COR-L47 (cell line): ENCODE measurements at places on chromosomes 11 and 22.

GRCh38 chr11:64341429-64341828, 1.4 kb downstream of the CCDC88B start:
- no peak for DNase-seq

DNA sequence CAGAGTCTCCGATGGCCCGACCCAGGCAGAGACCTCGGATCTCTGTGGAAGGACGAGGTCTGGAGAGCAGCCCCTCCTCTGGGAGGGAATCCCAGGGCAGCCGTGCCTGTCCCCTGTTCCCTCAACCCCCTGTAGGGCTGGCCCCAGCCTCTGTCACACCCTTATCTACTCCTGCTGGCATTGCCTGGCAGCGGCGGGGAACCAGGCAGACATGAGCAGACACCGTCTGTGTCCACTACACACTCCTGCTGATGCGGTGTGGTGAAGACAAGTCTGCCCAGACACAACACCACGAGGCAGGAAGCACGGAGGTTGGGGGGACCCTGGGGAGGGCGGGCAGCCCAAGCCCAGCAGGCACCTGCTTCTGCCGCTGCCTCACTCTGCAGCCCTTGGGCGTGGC, 52.5 kb upstream of the A4GALT start:
- DNase-seq = peak; percentile 57

GRCh38 chr11:129976328-129976727, 26.3 kb downstream of the PRDM10 start:
- no peak for DNase-seq

GRCh38 chr11:28146123-28146751, 38.0 kb downstream of the METTL15 start:
- no peak for DNase-seq

- no peak for DNase-seq
Measured at GRCh38 chr22:24129980-24130379, 51.3 kb upstream of the SUSD2 start.

GRCh38 chr22:36387709-36387958, 133 bp downstream of the MYH9 start:
- no peak for DNase-seq

- DNase-seq = no peak
Measured at GRCh38 chr22:47580121-47580520, 817.7 kb downstream of the TBC1D22A start.

DNA sequence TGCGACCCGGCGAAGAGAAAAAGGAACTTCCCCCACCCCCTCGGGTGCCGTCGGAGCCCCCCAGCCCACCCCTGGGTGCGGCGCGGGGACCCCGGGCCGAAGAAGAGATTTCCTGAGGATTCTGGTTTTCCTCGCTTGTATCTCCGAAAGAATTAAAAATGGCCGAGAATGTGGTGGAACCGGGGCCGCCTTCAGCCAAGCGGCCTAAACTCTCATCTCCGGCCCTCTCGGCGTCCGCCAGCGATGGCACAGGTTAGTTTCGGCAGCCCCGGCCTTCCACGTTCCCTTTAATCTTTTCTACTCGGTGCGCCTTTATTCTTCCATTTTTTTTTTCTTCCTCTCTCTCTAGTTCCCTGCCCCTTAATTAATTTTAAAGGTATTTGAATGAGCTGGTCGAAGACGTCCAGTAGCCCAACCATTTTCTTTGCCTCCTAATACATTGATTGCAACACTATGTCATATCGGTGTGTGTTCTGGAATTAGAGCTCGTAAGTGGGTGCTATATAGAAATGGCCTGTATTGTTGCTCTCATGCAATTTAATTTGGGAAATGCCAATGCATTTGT, 537 bp downstream of the EP300 start:
- DNase-seq = peak; percentile 18

- no peak for DNase-seq
Measured at GRCh38 chr11:2313051-2313951, 11.5 kb downstream of the TSPAN32 start.

DNA sequence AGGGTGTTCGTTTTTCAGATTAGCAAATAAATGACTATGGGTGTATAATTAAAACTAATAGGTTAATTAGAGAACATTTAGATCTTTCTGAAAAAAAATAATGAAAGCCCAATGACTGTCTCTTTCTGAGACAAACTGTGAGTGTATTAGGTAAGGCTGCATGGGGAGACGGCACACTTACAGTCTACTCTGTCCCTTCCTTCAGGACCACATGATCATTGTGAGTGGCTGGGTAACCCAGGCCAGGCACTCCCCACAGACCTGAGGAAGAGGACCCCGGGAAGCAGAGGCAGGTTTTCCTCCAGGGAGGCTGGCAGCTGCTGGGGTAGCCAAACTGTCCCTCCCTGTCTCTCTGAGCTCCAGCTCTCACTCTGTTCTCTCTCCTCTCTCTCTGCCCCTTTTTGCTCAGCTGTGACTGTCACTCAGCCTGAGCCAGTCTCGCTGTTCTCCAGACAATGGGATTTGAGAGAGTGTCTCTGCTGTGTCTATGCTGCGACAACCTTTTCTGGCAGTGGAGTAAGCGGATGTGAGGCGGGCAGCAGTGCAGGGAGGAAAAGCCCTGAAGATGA, 83.1 kb upstream of the NCAM1 start:
- DNase-seq = no peak

DNA sequence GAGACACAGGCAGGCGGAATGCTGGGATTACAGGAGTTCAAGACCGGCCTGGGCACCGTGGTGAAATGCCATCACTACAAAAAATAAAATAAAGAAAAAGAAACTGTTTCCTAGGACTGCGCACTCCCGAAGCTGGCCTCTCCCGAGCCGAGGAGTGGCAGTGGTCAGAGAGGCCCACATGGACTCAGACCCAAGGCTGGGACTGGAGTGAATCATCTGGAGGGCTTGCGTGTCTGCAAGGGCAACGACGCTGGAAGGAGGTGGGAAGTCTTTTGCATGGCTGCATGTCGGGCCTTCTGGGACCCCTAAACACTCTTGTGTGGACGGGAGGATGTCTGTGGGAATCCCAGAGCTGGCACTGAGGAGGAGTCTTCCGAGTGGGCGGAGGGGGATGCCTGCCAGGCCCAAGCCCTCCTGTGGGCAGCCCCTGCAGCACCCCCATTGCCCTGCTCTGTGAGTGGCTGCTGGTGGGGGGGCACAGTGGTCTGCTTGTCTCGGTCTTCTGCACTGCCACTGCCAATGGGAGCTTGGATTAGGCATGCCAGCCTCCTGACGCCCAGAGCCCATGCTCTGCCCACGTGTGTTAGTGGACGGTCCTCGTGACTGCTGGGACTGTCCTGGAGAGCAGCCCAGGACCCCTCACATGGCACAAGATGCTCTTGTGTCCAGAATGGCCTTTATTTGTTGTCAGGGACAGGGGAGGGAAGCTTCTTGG, 1.8 kb upstream of the AP2A2 start:
- DNase-seq = no peak

GRCh38 chr11:128688896-128689546, 4.9 kb upstream of the FLI1 start:
- DNase-seq = no peak

DNA sequence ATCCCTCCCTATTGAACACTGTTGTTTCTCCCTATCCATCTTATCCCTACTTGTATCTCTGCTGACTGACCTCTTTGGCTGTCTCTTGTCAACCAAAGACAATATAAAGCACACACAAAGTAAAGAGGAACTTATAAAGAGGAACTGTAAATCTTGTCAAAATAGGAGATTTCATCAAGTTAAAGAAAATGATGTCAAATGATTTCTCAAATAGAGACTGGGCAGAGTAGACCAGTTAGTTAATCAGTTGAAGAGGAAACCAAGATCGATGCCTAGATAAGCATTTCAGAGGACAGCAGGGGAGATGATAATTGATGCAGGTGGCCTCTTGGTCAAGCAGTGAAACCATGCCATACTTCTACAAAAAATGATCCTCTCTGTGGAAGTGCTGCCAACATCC, 22.7 kb downstream of the KCNQ1OT1 start:
- no peak for DNase-seq

- no peak for DNase-seq
Measured at GRCh38 chr11:124075492-124075840, 34.3 kb upstream of the OR10G7 start.

DNA sequence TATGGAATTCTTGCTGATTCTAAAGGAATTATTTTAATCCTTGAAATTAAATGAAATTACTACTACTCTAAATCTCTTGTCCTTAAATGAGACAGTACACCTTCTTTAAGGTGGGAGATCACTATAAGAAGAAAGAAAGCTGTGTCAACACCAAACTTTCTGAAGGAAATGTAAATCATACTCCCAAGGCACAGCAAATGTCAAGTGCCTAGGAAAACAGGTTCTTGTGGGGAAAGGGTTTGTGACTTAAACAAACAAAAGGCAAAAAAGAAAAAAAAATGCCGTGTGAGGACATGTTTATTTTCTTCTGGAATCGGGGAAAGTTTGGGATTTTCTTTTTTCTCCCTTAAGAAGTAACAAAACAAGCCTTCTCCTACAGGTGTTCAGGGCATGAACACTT, 745.1 kb downstream of the DLG2 start:
- DNase-seq = no peak

DNA sequence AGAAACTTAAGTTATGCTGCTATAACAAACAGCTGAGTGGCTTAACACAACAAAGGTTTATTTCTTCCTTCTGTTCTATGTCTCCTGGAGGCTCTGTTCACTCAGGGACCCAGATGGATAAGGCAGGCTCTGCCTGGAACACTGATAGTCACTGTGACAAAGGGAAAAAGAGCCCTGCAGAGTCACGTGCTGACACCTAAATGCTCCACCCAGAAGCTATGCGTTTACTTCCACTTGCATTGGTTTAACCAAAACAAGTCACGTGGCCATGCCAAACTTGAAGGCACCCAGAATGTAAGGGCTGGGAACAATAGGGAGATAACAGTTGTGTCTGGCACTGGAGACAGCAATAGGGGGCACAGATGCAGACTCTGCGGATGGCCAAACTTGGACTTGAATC, 3.4 kb upstream of the MS4A15 start:
- DNase-seq = no peak

DNA sequence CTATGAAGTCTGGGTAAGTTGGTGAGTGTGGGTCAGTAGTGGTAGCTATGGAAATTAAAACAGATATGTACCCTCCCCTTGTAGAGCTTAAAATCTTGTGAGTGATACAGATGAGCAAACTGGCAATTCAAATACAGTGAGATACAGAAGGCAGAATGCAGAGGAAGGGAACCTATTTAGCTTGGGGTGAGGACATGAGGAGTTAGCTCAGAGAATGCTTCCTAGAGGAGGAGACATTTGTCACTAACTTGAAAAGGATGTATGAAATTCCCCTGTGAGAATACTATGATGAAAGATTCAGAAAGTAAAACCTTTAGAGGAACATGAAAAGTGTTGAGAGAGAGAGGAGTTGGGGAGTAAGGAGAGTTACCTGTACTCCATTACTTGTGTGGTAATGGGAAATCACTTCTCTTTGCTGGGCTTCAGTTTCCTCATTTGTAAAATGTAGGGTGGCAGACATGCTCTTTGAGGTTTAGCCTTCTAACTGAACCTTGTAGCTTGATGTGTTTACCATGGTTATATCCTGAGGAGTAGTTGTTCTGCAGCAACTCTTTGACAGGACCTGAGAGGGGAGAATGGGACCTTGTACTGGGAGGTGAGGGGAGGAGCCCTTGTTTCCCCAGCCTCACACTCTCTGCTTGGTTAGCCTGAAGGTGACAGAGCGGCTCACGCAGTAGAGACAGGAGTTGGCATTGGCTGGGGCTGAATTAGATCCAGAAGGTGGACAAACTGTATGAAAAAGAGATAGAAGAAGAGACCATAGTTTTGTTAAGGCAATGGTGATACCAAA, 17.9 kb downstream of the SWAP70 start:
- DNase-seq = no peak

GRCh38 chr22:48253573-48253972, 1491.1 kb downstream of the TBC1D22A start:
- DNase-seq = no peak

GRCh38 chr11:77126861-77127234, 1.2 kb upstream of the MYO7A start:
- DNase-seq = peak; percentile 54

DNA sequence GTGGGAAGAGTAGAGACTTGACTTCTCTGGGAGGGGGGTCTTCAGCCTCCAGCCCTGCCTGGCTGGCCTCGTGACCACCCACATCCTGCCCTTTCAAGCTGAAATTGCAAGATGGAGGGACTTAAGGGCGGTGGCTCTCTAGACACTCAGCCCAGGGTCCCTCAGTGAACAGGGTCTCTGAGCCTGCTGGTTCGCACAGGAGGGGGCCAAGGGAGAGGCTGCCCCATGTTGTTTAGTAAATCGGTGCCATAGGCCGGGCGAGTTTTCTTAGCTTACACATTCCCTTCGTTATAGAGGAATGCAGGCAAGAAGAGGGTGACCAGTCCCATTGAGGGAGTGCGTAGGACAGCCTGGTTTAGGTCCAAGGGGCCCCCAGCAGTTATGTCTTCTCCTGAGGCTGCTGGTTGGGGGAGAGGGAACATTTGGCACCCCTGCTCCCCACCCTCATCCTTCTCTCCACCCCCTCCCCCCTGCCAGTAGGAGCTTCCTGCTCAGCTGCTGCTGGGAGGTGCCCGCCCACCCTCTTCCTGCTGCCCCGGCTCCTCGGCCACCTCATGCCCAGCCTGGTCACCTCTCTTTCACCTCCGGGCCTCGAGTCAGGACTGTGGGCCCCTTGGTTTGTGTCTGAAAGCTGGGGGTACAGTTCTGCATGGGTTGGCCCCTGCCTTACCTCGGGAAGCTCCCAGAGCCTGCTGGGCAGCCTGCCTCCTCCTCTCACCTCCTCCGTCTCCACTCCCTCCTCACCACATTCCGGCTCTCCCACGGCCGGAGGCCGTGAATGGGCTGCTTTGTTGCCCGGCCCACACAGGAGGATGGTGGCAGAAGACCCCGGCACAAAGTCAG, 3.9 kb downstream of the FRMD8 start:
- DNase-seq = no peak

DNA sequence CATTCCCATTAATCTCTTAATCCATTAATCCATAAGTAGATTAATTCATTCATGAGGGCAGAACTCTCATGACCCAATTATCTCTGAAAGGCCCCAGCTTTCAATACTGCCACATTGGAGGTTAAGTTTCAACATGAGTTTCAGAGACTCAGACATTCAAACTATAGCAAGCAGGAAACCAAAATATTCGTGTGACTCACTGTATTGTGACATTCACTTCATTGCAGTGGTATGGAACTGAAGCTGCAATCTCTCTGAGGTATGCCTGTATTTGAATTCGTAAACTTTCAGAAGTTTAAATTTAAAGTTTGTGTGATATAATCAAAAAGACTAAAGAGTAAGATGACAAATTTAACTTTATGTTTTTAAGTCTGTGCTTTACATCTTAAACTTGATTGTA, 2.9 kb upstream of the OR52J3 start:
- no peak for DNase-seq

DNA sequence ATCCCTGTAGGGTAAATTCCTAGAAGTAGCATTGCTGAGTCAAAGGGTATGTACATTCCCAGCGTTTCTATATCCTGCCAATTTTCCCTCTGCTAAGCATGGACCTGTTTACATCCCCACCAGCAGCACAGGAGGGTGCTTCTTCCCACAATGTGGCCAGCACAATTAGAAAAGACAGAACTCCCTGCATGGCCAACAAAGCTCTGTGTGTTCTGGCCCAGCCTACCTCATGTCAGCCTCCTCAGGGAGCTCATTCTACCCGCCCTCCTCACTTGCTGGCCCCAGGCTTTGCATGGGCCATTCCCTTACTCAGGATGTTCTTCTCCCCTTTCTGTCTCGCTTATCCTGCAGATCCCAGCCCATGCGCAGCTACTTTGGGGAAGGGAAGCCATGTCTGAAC, 186.1 kb downstream of the DSCAML1 start:
- peak; percentile 79 for DNase-seq
